ENCODE measurements at places on chromosomes 13 and 19. TPM values are rescaled to one million over a fixed set of nuclear protein-coding genes. Genes with fewer than 3 reads are reported as not detected.

The PLIN5 gene
- total RNA-seq = 45.1 TPM

The PODNL1 gene
- not detected for total RNA-seq

The WDR88 gene
- not detected for total RNA-seq

The ZNF254 gene
- 4.3 TPM for total RNA-seq

The OR7A5 gene
- not detected for total RNA-seq

The RAVER1 gene
- 10.0 TPM for total RNA-seq

The ZNF417 gene
- total RNA-seq = 8.4 TPM

The CYP2A7 gene
- total RNA-seq = not detected

The SOX1 gene
- total RNA-seq = not detected

The CPT1C gene
- total RNA-seq = 0.26 TPM

The NLRP12 gene
- 0.31 TPM for total RNA-seq

The PSMD8 gene
- 1,301 TPM for total RNA-seq

The SIPA1L3 gene
- 18.7 TPM for total RNA-seq

The APOC1 gene
- 7.4 TPM for total RNA-seq

The CEACAM8 gene
- not detected for total RNA-seq

The ACER1 gene
- not detected for total RNA-seq

The ADPRHL1 gene
- 354 TPM for total RNA-seq

The FGF22 gene
- not detected for total RNA-seq

The PEAK3 gene
- total RNA-seq = 0.11 TPM

The PVR gene
- total RNA-seq = 27.3 TPM

The IGFL3 gene
- not detected for total RNA-seq

The CAMSAP3 gene
- total RNA-seq = 0.15 TPM

The FGF14 gene
- not detected for total RNA-seq

The URAD gene
- not detected for total RNA-seq

The CGB2 gene
- not detected for total RNA-seq

The NPAS1 gene
- total RNA-seq = not detected

The CYP4F12 gene
- total RNA-seq = 2.8 TPM

The EID2B gene
- total RNA-seq = 6.5 TPM

The KCTD4 gene
- total RNA-seq = not detected

The NLRP5 gene
- total RNA-seq = not detected
